Naive thymus-derived CD8-positive, alpha-beta T cell (primary cell): ENCODE measurements at places on chromosomes 16 and 17.

- DNase-seq = no peak
Observed at GRCh38 chr16:89371386-89371785, 119.0 kb downstream of the ANKRD11 start.

DNA sequence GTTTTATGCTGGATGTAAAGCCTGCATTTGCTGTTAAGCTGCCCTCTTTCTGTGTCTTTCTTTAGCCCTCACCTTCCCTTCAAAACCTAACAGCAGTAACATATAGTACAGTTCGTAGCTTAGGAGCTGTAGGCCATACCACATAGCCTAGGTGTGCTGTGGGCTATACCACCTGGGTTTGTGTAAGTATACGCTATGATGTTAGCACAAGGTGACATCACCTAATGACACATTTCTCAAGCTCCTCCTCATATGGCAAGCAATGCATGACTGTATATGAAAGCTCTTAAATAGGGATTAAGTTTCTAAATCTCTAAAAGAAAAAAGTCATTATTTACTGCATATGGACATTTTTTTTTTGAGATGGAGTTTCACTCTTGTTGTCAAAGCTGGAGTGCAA, 57.8 kb upstream of the TMEM97 start:
- DNase-seq = no peak

DNA sequence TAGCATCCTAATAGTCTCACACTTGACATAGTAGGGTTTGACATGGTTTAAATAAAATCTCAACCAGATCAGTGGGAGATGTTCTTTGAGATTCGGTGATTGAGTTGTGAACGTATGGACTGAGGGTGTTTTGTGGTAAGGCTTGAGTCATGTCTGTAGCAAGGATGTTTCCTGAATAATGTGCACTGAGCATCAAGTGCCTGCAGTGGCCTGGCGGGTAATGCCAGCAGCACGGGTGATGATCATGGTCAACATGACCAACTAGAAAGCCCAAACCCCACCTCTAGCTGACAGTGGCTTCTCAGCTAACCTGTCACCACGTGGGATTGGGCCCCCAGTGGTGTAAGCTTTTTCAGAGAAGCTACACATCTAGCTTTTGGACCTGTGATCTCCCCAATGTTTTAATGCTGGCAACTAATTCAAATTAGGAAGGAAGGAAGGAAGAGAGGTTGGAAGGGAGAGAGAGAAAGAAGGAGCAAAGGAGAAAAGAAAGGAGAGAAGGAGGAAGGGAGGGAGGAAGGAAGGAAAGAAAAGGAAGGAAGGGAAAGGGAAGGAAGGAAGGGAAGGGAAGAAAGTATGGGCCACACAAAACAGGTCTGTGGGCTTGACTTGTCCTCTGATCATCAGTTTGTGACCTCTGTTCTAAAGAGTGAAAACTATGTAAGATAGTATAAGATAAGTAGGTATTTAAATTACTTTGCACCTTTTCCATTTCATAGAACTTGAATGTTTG, 55.4 kb downstream of the WWOX start:
- no peak for DNase-seq

DNA sequence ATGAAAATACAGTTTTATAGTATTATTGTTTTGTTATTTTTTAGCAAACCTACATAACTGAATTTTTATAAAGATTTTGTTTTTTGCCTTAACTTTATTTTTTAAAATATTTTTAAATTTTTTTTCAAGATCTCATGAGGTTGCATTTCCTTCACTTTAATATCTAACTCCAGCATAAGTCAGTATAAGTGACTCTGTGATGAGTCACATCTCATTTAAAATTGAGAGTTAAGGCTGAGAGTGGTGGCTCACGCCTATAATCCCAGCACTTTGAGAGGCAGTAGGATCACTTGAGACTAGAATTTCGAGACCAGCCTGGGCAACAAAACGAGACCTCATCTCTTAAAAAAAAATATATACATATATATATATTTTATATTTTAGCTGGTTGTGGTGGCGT, 44.0 kb downstream of the NLK start:
- no peak for DNase-seq

GRCh38 chr17:70074956-70075355, at the start of gene KCNJ16:
Gene KCNJ16, plus strand, starts transcription at chr17:70075225. Its CDS starts 56,863 bp downstream, at chr17:70132088.
- no peak for DNase-seq

GRCh38 chr16:19696328-19696727, 21.7 kb downstream of the KNOP1 start:
- DNase-seq = peak; percentile 24

GRCh38 chr17:69466905-69467667, 52.6 kb downstream of the MAP2K6 start:
- no peak for DNase-seq

DNA sequence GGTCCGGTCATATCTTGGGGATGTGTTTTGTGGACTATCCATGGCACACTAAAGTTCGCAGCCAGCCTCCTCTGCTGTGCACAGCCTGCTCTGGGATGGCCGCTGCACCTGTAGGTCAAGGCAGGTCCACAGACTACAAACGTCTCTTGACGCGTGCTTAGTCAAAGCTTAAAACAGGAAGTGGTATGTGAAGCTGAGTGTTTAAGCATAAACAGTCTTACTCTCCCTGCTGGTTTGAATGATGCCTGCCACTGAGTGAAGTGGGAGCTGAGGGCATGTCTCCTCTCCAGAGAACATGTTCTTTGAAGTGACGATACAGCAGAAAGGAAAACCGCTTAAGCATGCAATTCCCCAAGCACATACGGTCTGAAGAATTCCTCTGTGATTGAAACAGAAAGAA, 365.6 kb downstream of the SLC39A11 start:
- peak; percentile 51 for DNase-seq

- DNase-seq = no peak
Observed at GRCh38 chr16:31352376-31353115, 2.4 kb upstream of the ITGAX start.

DNA sequence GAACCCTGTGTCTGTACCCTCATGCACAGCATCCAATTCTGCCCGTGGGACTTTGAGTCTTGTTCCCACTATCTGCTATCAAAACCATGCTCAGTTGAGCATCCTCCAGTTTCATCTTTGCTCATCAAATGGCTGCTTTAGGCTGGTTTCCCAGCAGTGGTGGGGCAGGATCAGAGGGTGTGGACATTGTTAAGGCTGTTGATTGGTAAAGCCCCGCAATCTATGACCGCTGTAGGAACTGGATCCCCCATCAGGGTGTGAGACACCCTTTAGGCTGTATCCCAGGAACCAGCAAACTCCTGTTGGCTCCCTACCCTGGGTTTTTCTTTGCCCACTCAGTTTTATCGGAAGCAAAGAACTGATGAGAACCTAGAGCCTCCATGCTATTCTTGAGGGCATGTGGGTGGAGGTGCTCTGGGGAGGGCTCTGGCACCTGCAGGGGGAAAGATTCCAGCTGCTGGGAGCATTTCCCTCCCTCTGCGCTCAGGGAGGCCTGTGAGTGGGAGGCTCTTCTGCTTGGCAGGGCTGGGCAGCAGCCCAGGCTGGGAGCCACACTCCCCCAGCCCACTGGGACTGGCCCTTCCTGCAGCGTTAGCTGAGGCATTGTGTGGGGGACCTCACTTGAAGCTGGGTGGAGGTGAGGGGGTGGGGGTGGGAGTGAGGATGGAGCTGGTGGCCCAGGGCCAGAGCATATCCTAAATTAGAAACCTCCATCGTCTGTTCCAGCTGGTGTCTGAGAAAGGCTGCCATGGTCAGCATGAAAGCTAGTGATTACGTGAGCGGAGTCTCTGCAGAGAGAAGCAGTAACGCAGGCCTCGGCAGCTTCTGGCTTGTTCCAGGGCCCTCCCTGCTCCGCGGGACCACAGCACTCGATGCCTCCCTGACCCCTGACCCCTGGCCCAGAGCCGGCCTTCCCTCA, 160.6 kb downstream of the IRF8 start:
- DNase-seq = no peak

- DNase-seq = no peak
Observed at GRCh38 chr16:27728691-27729090, 178.7 kb downstream of the KATNIP start.

GRCh38 chr16:69858191-69859104, 92.7 kb upstream of the CLEC18A start:
- DNase-seq = no peak

DNA sequence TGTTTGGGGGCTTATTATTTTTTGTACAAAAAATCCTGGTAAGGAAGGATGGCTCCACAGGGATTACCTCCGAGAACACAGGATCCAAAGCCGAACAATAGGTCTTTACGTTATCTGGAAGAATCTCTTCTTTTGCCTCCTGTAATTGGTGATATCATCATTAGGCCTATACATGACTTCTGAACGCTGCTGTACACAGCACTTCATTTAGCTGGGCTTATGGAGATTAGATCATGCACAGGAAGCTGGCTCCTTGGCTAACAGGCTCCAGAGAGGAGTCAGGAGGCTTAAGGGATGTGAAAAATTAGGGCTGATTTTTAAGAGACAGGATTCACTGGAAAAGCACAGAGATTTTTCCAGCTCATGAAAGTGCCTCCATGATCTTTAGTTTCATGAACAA, 54.7 kb downstream of the TANGO6 start:
- DNase-seq = no peak

- DNase-seq = no peak
Observed at GRCh38 chr16:86321491-86321890, 188.8 kb upstream of the FOXF1 start.

DNA sequence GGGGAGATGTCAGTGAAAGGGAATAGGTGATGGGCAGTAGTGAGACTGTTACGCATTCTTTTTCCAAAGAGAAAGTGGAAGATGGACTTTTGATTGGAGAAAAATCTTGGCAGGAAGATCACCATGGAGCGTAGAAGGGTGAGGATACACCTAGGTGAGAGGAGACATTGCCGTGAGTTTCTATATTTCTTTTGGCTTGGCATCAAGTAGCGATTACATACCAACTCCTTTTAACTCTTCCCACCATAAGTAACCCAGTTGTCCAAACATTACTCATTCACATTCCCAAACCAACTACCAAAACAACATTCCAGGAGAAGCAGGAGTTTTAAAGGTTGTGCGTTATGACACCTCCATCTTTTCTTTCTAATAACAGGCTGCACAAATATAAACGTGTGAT, 10.7 kb upstream of the KRT28 start:
- DNase-seq = no peak

DNA sequence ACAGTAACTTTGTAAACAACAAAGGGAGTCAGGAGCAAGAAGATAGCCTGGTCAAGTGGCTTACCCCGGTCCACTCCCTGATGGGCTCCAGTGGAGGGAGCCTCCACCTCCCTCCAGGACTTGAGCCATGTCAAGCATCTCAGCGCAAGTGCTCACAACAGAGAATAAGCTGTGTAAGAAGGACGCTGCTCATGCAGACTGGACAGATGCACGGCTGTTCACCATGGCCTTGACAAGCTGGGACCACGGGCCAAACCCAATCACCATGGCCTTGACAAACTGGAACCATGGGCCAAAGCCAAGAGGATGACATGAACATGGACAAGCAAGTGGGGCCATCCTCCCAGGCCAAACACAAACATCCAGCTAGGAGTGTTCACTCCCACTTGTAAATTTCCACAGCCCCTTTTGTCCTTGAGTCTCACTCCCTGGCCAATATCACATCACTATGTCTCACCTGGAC, 3.4 kb upstream of the PITPNM3 start:
- DNase-seq = no peak

DNA sequence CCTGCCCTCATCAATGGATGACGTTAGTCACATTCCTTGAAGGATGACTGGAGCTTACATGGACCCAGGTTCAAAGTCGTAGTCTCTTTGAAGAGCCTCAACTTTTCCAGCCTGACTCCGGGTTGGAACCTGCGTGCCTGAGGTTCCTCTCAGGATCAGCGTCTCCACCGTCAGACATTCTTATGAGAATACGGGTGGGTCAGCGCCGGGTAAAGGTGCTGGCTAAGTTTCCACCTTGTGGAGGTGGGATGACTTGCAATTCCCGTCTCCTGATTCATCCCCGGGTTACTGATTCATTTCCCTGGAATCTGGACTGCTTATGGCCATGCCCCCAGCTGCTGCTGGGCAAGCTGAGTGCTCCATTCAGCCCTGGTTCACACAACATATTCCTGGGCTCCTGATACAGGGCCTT, 38.9 kb upstream of the CMIP start:
- no peak for DNase-seq

DNA sequence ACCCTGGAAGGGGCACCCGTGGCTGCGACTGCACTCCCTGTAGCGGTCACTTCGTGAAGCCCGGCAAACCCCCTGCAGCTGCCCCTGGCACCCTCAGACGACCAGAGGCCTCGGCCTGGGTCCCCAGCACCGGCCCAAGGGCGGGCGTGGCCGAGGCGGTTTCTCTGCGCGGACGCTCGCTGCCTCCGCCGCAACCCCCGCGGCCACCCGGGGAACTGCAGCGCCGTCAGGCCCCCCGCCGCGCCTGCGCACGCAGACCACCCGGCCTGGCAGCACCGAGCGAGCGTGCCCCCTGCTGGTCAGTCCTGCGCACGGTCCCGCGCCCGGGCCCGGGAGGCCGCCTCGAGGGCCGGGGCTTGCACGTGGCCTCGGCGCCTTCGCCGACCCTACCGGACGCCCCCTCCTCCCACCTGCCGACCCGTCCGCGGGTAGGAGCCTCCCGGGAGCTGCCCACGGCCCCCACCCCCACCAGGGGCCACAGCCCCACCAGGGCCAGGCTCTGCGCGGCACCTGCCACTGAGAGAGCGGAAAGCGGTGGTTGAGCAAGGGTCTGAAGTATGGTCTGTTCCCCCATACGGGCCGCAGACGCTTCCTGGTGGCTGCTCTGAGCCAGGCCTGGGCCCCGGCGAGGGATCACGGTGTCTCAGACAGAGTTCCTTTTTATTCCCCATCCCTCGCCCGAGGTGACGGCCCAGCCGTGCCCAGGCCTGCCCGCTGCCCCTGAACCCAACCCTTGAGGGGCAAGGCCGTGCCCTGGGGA, 11.5 kb upstream of the HS3ST6 start:
- DNase-seq = peak; percentile 87

GRCh38 chr16:49287572-49287971, 5.9 kb upstream of the CBLN1 start:
- DNase-seq = no peak

GRCh38 chr17:35807371-35808144, 1.7 kb upstream of the TAF15 start:
- DNase-seq = no peak

GRCh38 chr17:37737971-37738370, 6.9 kb downstream of the HNF1B start:
- DNase-seq = no peak

DNA sequence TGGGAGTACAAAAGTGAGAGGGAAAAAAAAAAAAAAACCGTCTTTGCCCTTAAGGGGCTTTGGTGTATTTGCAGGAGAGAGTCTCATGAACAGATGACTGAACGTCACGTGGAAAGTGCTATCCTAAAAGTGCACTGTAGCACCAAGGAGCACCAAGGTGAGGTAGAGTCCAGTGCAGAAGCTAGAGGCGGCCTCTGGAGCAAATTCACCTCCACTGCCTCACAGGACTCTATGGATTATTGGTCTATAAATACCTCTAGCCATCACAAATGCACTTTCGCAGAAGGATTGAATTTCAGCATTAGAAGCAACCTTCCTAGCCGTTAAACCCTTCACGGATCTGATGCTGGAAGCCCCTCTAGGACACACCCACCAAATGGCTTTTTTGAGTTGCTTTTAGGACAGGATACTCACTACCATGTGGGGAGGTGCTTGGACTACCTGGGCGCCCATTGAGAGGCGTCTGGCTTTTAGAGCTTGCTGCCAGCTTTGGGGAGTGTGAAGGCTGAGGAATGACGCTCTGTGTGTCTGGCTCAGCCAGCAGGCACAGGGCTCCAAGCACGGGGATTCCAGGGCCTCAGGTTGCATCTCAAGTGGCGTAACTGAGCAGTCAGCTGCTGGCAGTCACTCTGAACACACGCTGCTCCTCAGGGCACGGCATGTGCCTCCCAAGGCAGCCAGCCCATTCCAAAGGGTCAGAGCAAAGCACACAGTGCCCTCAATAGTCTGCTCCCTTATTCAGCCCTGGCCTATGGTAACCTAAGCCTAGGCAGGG, 52.7 kb downstream of the CDRT4 start:
- no peak for DNase-seq
